CMK (cell line): ENCODE measurements at places on chromosomes 1 and 21.

DNA sequence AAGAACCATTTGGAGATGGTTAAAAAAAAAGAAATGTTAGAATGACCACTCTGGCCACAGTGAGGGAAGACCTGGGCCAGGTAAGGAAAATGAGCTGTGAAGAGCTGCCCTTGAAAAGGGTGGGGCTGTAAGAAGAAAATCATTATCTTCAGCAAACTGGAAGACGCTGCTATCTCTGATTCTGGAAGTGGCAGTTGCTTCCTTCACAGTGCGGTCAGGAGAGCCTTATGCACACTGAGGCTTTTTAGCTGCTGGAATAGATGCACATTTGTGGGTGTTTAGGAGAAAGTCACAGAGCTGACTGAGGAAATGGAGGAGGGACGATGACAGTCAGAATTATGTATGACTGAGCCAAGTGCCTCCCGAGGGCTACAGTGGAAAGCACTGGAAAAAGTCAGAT lies 91.6 kb downstream of the TBX19 start:
- peak; percentile 80 for DNase-seq

DNA sequence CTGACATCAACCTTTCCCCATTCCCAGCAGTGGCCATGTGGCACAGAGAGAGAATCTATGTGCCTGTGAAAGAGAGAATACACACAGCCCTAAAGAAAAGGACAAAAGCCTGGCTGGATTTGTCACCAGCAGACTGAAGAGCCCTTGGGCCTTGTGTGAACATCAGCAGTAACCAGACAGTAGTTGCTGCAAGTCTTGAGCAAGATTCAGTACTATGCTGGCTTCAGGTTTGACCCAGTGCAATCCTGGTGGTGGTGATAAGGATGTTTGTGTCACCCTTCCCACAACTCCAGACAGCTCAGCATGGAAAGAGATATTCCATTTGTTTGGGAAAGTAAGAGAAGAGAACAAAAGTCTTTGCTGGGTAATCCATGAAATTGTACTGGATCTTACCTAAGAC lies 28.4 kb upstream of the GBP6 start:
- no peak for DNase-seq

- DNase-seq: no peak
Observed at GRCh38 chr1:171082606-171083005, 8.1 kb upstream of the FMO3 start.

GRCh38 chr21:46661211-46661625 lies 25.7 kb downstream of the PRMT2 start:
- DNase-seq: no peak

GRCh38 chr1:201593200-201593921 lies 54.4 kb downstream of the NAV1 start:
- DNase-seq: no peak

GRCh38 chr1:61518670-61519400 lies 206.1 kb downstream of the TM2D1 start:
- DNase-seq: no peak

DNA sequence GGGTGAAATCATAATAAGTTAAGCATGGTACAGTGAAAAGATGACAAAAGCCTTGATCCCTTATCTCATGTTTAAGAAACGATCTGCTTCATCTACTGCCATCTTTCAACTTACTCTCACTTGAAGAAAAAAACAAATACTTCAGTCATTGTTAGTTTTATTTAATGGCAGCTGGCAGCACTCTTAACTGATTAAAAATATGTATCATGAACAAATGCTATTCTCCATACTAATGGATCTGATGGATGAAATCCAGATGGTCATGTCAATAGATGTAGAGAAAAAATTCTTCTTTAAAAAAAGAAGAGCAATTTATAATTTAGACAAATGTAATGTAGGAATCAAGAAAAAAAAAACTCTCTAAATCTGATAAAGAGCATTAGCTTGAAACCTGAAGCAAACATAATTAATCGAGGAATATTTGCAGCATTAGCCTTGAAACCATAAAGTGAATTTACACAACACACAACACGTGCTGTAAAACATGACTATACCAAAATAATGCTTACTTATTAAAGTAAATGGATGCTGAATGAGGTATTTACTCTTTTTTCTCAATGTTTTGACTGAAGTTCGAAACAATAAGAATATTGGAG lies 579.0 kb upstream of the ADAMTS5 start:
- DNase-seq: no peak

- no peak for DNase-seq
Observed at GRCh38 chr1:24154215-24154614, 11.3 kb upstream of the IL22RA1 start.

GRCh38 chr1:97013136-97013535 lies 291.6 kb downstream of the PTBP2 start:
- no peak for DNase-seq

DNA sequence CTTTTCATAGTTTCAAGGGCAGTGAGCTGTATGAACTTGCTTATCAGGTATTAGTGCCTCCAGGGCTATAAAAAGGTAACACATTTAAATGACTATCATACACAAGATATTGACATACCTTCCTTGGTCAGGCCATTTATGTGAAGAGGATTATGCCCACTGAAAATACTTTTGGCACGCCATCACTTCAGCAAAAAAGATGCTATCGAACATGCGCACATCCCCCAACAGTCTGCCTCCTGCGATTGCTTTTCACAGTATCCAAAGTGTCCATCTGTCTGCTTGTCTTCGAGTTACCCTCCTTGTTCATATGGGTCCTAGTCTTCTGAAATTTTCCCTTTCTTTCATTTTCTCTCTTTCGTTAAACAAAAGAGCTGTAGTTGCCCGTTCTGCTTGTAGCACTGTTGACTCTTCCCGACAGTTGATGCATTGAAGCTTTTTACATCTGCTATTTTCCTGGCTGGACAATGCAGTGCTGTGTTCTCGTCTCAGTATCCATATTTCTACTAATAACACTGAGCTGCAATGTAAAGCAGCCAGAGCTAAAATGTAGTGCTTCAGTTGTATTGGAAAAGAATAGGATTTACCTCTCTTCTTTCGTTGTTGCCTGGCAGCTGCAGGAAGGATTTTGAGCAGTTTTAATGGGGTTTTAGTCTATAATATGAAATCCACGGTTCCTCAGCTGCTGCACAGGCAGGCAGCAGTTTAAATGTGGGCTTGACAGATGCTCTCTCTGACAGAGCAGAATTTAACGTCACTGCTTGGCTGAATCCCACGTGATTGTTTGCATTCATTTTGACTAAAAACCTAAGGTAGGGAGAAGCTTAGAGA lies at the start of gene B3GALT2:
Gene B3GALT2 (minus strand): TSS at position 713 of the 831 bp plus-strand sequence. CDS start 5,051 bp downstream, outside the sequence.
- no peak for DNase-seq

DNA sequence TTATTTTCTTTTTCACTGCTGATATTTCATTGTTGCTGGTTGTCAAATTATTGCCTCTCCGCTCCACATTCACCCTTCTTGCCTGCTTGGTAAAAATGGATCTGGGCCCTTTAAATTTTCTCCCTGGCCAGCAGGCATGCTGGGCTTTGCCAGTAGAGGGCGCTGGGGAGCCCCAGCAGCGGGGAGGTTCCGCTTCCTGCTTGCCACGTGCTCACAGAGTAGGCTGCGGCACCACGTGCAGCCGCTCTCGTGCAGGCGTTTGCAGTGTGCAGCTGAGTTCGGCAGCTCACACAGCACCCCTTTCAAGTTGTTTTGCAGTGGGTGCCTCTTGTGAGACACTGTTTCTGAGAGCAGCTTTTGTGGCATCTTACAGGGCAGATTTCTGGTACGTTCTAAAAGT lies at the start of gene ACTL8:
Gene ACTL8 (plus strand): TSS at position 214 of the 400 bp plus-strand sequence. CDS start 67,676 bp downstream, outside the sequence.
- DNase-seq: peak; percentile 38

DNA sequence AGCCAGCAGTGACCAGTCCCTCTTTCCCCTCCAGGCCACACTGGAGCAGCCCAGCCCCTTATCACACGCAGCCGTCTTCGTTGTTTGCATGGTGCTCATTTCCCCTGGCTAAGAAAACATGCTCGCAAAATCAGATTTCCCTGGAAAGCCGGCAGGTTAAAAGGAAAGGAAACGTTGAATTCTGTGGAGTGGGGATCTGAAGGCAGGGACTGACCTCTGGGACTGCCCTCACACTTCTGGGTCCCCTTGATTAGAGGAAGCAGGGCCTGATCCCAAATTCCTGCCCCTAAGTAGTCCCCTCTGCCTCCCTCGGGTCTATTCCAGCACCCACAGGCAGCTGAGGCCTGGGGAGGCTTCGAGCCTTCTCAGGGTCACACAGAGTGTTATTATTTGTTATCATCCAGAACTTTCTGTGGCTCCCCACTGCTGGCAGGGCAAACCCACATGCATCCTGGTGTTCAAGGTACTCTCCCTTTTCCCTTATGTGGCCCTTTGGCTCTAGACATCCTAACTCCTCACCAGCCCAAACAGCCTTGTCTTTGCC lies 125.2 kb upstream of the ZBTB40 start:
- no peak for DNase-seq

DNA sequence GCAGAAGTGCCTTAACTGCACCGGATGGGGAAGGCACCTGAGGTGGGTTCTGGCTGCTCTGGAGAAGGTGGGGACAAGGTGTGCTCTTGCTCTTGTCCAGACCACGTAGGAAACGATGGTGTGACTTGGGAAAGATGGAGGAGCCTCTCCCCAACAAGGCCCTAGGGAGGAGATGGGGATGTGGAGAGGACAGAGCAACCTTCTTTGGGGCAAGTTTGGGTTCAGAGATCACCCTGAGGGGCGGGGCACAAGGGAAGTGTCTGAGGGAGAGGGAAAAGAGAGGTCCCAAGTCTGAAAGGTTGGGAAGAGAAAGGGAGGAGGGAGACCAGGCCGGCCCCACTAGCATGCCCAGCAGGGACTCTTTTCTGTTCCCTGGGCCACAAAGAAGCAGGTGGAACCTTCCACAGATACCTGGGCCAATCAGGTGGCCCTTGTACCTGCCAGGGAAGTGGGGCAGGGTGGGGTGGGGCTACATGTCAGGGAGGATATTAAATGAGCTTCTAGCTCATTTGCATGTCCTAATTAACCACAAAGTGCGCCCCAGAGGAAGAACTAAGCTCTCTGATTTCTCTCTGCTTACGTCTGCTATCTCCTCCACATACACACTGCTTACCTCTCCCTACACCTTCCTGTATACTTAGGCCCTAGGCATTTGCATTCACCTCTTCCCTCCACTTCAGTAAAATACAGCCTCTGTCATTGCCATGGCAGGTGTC lies 15.9 kb downstream of the INKA2 start:
- DNase-seq: no peak

- DNase-seq: no peak
Observed at GRCh38 chr1:245751726-245752470, 597.1 kb downstream of the KIF26B start.

GRCh38 chr1:219189021-219189824 lies 15.5 kb downstream of the LYPLAL1 start:
- no peak for DNase-seq

GRCh38 chr21:26941421-26941820 lies 25.5 kb downstream of the ADAMTS5 start:
- DNase-seq: no peak

- no peak for DNase-seq
Observed at GRCh38 chr1:23799570-23800399, 769 bp downstream of the GALE start.

- no peak for DNase-seq
Observed at GRCh38 chr1:183903101-183903500, 98.2 kb downstream of the RGL1 start.

DNA sequence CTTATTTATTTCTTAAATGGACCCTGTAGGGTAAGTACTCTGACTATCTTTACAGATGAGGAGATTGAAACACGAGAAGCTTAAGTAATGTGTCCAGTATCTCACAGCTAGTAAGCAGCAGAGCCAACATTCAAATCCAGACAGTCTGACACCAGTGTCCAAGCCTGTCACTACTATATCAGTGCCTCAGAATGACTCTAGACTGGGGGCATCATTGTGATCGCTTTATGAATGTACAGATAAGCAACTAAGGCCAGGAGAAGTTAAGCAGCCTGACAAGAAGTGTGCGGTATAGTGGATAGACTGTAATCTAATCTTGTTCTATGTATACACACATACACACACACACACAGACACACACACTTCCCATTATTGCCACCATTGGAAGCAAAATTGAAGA lies 158.7 kb downstream of the NTNG1 start:
- DNase-seq: no peak

DNA sequence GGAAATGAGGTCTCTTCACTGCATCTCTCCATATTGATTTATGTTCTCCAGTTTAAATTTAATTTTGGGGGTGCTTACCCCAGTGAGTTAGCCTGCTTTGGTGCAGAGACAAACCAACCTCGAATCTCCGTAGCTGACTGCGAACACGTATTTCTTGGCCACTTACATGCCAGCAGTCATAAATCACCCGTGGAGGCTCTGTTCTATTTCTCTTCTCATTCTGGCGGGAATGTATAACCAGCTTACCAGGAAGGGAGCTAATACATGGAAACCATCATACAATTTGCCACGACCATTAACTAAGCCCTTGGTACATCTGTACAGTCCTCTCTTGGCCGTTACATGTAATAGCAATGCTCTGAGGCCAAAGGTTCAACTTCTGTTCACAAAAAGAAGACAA lies 148.0 kb downstream of the PLA2G4A start:
- no peak for DNase-seq

- peak; percentile 94 for DNase-seq
Observed at GRCh38 chr1:204461331-204462228, 33.0 kb downstream of the PIK3C2B start.

DNA sequence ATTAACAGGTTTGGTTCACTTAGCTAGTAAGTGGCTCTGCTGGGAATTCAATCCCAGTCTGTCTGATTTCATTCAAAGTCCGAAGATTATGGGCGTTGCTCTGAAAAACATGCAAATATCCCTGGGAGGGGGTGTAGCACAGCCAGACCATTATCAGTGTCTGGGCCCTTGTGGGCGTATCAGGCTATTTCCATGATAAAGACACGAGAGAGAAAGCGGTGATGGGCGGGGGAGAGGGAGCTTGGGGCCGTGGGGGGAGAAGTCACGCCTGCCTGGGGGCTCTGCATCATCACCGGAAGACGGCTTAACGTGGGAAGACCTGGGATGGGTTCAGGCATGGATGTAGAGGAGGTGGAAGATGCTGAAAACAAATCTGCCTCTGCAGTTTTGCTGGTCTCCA lies 25.8 kb downstream of the IL6R start:
- DNase-seq: no peak

- DNase-seq: no peak
Observed at GRCh38 chr1:38962560-38962959, 20.9 kb upstream of the RHBDL2 start.

DNA sequence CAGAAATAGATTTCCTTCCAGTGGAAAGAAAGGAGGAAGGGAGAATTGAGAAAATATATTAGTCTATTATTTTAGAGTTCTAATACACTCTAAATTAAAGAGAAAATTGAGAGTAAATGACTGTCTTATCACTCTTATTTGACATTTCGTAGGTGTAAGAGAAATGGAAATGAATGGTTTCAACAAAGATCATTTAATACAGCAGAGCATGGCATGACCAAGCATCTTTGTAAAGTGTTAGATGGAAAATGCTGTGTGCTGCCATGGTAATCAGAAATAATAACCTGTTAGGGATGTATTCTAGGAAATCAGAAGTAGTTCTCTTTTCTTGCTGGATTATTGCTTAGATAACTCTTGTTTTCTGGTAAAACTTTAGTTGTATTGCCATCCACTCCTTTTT lies 90.9 kb downstream of the GIPC2 start:
- DNase-seq: no peak

DNA sequence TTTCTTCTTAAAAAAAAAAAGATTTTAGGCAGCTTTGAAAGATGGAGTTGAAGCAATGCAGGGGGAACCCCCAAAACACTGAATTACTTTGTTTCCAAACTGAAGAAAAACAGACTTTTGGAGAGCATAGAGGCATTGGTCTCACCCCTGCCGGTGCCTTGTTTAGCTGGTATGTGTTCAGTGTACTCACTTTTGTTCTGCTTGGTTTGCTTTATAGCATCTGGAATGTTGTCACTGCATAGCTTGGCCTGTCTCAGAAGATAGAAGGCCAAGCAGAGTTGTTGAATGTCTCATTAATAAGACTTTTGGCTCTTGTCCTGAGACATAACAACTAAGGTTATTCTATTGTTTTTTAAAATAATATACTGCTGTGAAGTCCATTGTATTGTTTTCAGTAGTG lies 6.9 kb downstream of the THRAP3 start:
- no peak for DNase-seq
